Cardiac muscle cell (in vitro differentiated cells and primary cell): ENCODE measurements at places on chromosomes 16 and 17.

- H3K27ac ChIP-seq, result no peak overlapping the region
- no peaks in the 10 kb centered on the region for H3K4me1 ChIP-seq
- no peak for DNase-seq
- H3K27me3 ChIP-seq, result no peaks in the 10 kb centered on the region
- no peak overlapping the region for H3K4me3 ChIP-seq
Measured at GRCh38 chr17:71247441-71248015, 873.3 kb upstream of the SOX9 start.

DNA sequence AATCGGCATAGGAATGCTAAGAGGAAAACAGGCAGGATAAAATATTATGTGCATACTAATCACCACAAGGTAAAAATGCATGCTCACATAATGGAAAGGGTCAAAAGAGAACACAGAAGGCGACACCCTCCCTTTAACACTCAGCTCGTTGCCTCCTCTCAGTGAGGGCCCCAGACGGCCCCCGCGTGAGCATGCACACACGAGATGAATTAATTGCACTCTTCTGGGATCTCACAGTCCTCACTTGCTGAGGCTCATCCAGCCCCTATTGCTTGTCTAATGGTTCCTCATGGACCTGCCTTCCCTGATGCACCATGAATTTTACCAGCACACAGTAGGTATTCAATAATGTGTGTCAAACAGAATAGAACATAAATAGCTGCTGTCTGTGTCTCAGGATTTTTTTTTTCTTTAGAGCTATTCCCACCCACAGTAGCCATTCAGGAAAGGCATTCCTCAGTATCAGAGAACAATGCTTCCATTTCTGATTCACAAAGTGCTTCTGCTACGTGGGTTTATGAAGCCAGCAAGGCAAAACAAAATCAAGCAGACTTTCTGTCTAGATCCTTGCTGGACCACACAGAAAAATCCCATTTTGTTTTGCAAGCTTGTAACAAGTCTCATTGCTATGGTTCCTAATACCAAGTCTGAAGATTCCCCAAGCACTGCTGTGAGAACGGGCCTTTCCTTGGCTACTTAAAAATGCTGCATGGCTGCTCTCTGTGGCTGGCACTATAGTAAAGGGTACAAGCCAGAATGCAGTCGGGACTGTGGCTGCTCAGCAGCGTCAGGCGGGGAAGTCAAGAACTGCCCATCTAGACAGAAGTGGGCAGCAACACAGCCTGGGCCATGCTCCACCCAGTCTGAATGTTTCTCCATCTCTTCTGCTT lies 43.6 kb downstream of the TOM1L2 start:
- DNase-seq, result no peak
- no peak overlapping the region for H3K27ac ChIP-seq
- H3K4me1 ChIP-seq, result peaks cover 6% of the 10 kb centered on the region

DNA sequence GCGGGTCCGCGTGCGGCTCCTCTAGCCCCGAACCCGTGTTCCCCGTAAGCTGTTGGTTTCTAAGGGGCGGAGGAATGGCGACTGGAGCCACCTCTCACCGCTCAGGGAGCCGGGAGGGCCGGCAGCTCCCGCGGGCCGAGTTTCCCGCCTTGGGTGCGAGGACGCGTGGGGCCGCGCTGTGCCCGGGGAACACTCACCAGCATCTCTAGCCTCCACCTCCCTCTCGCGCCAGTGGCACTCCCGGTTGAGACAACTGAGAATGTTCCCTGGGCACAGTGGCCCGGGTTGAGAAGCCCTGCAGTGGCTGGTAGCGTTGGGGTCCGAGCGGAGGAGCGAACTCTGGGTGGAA lies 560 bp downstream of the TELO2 start:
- H3K4me1 ChIP-seq, result peaks cover 8% of the 10 kb centered on the region
- H3K27ac ChIP-seq, result peak overlapping the region; percentile 97
- no peak for DNase-seq
- H3K36me3 ChIP-seq, result peaks cover 3% of the 10 kb centered on the region

DNA sequence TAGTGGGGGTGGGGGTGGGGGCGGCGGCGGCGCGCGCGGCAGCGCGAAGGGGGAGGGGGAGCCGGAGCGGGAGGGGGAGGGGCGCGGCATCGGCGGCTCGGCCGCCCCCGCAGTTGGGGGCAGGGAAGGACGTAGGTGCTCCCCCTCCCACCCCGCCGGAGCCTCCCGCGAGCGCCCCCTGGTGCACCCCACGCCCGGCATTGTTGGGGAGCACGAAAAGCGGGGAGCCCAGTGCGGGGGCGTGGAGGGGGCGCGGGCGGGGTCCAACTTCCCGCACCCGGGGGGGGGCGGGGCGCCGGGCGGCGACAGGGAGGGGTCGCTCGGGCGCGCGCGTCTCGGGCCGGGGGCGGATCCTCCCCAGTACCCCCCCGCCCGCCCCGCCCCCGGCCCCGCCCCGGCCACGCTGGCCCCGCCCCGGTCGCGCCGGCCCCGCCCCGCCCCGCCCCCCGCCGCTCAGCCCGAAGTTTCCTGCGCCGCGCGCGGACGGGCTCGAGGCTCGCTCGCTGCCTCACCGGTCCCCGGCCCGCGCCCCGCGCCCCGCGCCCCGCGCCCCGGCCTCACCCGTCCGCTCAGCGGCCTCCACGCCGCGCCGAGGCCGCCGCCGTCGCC lies at the start of gene CACNA1H:
CACNA1H (plus strand) TSS at position 456 of the 609 bp plus-strand sequence. CDS start 632 bp downstream, outside the sequence.
- H3K36me3 ChIP-seq, result no peaks in the 10 kb centered on the region
- H3K4me3 ChIP-seq, result peak within 1 kb of the TSS; percentile 92

DNA sequence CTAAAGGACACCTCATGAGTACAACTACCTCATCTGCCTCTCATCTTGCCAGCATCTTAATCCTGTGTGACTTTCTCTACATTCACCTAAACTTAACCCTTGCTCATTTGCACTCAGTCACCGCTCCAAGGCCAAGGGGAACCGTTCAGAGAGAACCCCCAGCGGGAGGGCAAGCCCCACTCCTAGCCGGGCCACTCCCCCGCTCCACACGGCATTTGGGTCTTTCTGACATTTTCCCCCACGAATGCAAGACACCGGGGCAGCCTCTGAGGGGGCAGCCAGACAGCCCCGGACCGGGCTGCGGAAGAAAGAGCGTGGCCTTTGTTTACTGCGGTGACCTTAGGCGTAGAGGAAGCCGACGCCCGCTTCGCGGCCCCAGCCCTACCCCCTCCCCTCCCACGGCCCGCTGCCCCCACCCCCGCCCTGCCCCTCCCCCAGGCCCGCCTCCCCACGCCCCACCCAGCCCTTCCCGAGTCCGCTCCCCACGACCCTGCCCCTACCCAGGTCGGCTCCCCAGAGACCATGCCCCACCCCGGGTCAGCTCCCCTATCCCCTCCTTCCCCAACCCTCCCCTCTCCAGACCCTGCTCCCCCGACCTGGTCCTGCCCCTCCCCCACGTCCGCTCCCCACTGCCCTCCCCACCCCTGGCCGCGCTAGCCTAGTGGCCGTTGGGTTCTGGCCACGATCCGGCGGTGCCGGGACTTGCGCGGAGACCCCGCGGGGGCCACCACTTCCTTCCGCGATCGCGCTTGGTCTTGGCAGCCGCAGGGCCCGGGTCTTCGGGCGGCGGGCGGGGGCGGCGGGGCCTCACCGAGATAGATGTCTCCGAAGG lies 789 bp downstream of the CSNK1D start:
- peak overlapping the region; percentile 100 for H3K27ac ChIP-seq
- peaks cover 13% of the 10 kb centered on the region for H3K36me3 ChIP-seq
- DNase-seq, result peak; percentile 23

DNA sequence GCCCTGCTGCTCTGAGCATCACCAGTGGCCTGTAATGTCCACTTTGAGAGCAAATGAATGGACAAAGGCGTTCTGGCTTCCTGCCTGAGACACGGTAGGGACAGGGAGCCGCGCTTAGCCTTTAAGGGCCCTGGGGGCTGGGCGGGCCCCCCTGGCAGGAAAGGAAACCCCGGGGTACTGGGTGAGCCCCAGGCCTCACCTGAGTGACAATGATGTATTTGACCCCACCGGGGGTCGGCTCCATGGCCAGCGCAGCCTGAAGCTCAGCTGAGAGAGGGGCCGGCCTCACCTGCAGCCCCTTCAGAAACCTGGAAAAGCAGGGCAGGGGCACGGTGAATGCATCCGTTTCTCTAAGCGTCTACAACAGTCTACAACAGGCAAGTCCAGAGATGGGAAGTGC lies 2.2 kb upstream of the CYBA start:
- H3K4me1 ChIP-seq, result peaks cover 6% of the 10 kb centered on the region
- no peaks in the 10 kb centered on the region for H3K27me3 ChIP-seq
- H3K4me3 ChIP-seq, result no peak overlapping the region
- no peak overlapping the region for H3K27ac ChIP-seq

DNA sequence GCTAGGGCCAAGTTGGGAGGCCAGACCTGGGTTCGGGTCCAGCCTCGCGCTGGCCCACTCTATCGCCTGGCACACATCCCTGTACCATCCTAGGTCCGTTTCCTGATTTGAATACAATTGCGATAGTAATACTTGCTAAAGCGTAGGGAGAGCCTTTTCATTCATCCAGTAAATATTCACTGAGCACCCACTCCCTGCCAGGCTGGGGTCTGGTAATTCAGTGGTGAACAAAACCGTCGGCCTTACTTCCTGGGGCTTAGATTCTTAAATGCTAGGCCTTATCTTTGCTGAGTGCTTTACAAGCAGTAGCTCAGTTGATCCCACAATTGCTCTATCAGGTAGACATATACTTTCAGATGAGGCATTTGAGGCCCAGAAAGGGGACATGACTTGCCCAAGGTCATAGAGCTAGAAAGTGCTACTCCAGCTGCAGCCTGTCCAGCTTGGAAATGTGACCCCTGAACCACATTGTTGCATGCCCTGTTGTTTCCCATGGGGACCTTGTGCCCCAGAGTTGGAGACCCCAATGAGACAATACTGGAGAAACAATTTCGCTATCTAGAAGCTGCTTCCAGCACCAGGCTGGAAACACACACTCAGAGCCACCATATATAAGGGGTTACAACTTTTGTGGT lies 691 bp downstream of the USB1 start:
- H3K27ac ChIP-seq, result no peak overlapping the region
- peaks cover 16% of the 10 kb centered on the region for H3K4me1 ChIP-seq
- DNase-seq, result no peak

DNA sequence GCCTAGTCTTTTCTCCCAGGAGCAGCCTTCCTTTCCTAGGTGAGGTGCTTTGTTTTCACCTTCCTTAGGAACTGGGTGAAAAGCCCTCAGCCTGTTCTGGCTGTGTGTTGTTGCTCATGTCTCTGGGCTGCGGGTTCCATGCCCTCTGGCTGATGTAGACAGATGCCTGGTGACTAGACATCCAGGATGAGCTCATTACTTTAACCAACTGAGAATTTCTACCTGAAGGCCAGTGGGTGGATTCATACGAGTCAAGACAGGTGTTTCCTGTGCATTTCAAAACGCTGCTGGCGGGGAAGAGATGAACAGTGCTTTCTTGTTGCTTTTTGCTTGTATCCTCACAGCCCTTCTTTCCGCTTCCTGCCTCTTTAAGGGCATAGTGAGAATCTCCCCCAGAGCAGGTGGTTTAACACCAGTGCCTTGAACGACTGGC lies 22.3 kb downstream of the SAP30BP start:
- no peaks in the 10 kb centered on the region for H3K36me3 ChIP-seq
- no peak overlapping the region for H3K4me3 ChIP-seq
- H3K4me1 ChIP-seq, result peaks cover 5% of the 10 kb centered on the region
- no peak for DNase-seq
